ENCODE measurements at places on chromosomes 5 and 9.

DNA sequence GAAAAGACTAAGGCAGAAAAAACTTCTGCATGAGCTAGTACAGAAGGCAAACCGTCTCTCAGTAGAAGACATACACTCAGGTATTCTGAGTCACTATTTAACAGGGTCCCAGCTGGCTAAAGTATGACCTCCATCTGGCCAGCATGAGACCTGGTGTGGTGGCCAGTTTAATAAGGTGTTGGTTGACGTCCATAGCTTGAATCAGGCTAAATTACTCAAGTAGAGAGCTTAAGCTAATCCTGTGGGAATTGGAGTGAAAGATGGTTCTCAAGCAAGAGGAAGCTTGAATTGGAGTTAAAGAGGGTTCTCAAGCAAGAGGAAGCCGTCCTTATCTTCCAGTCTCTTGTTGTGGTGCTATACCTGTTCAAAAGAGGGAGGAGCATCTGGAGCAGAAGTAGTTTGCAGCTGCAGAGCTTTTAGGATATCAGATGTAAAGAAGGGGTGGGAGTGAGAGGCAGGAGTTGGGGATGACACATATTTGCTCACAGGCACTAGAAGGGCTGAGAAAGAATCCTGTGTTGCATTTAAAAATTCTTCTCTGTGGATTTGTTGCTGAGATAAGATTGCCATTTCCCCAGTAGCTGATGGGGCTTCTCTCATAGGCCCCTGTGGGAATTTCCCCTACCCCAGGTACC is 136.1 kb upstream of the RUSC2 start:
- DNase-seq: no peak

- no peak for DNase-seq
These were observed 78.4 kb upstream of the HTR4 start for GRCh38 chr5:148732692-148733091.

- no peak for DNase-seq
These were observed 34.5 kb downstream of the COL15A1 start for GRCh38 chr9:98978231-98978681.

GRCh38 chr9:107316795-107317661 is 33.9 kb downstream of the RAD23B start:
- no peak for DNase-seq

DNA sequence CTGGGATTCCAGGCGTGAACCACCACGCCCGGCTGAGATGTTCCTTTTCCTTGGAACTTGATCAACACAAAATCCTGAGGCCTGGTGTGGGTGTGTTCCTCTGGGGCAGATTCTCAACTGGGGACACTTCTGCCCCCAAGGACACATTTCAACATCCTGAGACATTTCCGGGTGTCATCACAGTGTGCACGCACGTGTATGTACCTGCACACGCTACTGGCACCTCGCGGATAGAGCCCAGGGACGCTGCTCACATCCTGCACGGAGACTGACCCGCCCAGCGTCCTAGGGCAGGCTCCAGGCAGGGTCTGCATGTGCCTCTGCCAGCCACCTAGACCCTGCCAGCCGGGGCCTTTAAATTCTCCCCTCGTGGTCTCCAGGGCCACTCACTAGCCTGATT is 8.0 kb downstream of the SAPCD2 start:
- DNase-seq: no peak

- peak; percentile 79 for DNase-seq
These were observed at the start of gene STXBP1 for GRCh38 chr9:127611899-127612790. STXBP1 (plus strand) TSS chr9:127612277; CDS start chr9:127612404, 127 bp downstream.

- DNase-seq: no peak
These were observed 554.8 kb downstream of the BNC2 start for GRCh38 chr9:16315720-16316119.

DNA sequence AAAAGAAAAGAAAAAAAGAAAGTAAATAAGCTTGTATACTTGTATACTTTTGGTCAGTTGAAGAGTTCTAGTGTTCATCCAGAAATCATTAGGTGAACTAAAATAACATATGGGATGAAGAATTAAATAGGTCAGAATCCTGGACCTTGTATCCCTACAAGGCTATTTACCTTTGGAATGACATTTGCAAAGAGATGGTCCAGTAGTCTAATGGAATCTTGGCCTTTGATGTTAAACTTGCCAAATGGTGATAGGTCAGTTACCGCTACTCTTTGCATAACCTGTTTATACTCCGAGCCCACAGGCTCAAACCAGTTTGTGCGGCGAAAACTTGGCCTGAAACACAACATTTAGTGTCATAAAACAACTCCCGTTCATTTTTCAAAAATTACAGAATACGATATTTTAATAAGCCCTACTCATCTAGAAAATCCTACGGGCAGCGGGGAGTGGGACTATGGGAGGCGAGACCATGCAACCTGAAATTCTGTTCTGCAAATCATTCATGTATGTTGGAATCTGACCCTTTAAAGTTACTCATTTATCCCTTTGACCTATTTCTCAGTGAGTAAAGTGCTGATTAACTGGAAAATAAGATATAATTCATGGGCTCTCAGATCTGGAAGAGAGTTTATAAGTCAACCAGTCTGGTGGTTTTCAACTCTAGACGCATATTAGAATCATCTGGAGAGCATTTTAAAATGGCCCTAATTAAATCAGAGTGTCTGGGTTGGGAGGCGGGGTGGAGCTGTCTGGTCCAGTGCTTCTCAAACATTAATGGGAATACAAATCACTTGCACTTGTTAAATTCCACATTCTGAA is 38.6 kb downstream of the DMGDH start:
- no peak for DNase-seq

DNA sequence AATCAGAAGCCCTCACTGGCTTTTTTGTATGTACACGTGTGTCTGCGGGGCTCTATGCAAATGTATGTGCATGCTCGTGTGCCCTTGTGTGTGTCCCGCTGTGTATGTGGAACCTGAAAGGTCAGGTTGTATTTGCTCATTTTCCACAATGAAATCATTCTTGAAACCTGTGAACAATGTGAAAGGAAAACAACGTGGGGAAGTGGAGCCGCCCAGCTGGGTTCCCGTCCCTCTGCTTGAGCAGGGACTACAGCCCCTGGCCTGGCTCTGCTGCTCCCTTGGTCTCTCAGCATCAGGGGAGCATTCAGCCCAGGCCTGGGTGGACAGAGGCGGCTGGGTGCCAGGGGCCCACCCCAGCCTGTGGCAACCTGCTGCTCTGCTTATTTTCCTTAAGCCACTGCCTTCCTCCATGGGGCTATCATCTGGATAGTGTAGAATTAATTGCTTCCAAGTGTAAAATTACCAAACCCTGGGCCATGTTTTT is 3.0 kb downstream of the ECSCR start:
- DNase-seq: peak; percentile 29

GRCh38 chr5:124341066-124341858 is 405.2 kb downstream of the ZNF608 start:
- no peak for DNase-seq

GRCh38 chr9:27151693-27152404 is 42.8 kb downstream of the TEK start:
- DNase-seq: no peak

DNA sequence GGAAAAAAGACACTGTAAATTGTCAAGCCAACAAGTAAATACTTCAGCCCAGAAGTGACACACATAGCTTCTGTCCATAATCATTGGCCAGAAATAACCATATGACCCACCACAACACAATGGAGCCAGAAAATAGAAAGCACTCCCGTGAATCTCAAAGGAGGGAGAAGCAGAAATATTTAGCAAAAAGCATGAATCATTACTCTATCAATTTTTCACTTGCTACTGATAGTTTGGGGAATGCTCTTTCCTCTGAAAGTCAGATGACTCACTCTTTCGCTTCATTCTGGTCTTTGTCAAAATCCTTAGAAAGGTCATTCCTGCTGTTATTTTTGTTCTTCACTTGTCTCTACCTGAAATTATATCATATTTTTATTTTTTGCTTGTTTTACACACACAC is 312.6 kb downstream of the TMEM232 start:
- DNase-seq: no peak

GRCh38 chr5:4883360-4883759 is 256.8 kb upstream of the ADAMTS16 start:
- no peak for DNase-seq

- no peak for DNase-seq
These were observed 190.7 kb upstream of the PCSK5 start for GRCh38 chr9:75699625-75700251.

- DNase-seq: no peak
These were observed 566.4 kb downstream of the DNAH5 start for GRCh38 chr5:13378091-13378490.

GRCh38 chr5:149239917-149240316 is 31.7 kb upstream of the AFAP1L1 start:
- DNase-seq: no peak

GRCh38 chr5:60886158-60886557 is 42.1 kb upstream of the ELOVL7 start:
- no peak for DNase-seq

DNA sequence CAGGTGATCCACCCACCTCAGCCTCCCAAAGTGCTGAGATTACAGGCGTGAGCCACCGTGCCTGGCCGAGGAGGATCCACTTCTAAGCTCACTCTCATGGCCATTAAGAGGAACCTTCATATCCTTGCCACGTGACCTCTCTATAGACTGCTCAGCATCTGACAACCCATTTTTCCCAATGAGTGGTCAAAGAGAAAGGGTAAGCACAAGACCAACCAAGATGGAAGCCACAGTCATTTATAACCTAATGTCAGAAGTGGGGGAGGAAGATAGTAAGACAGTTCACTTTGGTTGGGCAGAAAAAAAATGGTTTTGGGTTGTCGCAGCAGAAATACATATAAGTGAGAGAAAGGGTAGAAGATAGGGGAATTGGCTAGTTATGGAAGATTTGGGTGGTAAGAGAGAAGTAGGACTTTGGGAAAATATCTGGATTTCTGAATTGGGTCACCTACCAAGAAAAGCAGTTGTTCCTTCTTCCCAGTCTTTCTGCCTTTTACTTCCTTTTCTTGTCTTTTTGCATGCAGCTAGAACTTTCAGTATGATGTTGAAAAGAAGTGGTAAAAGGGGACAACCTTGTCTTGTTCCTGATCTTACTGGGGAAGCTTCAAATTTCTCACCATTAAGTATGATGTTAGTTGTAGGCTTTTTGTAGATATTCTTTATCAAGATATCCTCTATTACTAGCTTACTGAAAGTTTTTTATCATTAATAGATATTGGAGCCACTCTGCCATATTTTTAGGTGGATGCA is 15.6 kb downstream of the SNX2 start:
- no peak for DNase-seq

DNA sequence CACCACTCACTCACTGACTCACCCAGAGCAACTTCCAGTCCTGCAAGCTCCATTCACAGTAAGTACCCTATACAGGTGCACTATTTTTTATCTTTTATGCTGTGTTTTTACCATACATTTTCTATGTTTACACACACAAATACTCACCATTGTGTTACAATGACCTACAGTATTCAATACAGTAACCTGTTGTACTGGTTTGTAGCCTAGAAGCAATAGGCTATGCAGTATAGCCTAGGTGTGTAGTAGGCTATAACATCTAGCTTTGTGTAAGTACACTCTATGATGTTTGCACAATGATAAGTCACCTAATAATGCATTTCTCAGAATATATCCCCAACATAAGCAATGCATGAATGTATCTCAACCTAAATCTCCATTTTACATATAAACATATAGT is 541.1 kb downstream of the NR2F1-AS1 start:
- no peak for DNase-seq

DNA sequence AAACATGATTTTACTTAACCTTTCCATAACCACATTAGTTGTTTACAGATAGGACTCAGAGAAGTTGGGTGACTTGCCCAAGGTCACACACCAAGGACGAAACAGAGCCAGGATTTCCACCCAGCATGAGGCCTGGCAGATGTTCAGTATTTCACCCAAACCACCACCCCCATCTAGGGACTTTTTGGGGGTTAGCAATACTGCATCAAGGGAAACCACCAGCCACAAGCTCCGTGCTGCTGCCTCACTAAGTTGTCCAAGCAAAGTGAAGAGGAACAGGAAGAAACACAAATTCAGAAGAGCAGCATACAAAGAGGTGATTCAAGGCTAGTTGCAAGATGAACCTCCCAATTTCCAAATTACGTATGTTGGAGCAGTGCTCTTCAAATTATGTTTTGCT is 219.6 kb upstream of the RORB start:
- no peak for DNase-seq

GRCh38 chr5:75460532-75460931 is 50.9 kb downstream of the CERT1 start:
- DNase-seq: no peak

- DNase-seq: no peak
These were observed 87.9 kb downstream of the ANKH start for GRCh38 chr5:14783691-14784090.

DNA sequence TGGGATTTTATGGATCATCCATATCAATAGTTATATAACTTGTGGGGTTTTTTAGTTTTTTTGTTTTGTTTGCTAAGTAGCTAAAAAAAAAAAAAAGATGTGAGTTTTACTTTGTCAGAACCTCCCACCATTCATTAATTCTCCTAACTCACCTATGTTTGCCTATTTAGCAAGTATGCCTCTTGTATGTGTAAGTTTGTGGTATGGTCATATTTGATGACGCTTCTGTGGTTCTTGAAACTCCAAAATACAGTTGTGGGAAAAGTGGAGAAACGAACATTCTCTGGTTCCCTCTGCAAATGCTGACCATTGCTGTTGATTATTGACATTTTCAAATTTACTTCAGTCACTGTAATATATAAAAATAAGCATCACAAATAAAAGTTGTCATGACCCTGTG is 75.7 kb downstream of the PBX3 start:
- no peak for DNase-seq

- DNase-seq: no peak
These were observed 431.2 kb downstream of the AGTPBP1 start for GRCh38 chr9:85310573-85310972.

DNA sequence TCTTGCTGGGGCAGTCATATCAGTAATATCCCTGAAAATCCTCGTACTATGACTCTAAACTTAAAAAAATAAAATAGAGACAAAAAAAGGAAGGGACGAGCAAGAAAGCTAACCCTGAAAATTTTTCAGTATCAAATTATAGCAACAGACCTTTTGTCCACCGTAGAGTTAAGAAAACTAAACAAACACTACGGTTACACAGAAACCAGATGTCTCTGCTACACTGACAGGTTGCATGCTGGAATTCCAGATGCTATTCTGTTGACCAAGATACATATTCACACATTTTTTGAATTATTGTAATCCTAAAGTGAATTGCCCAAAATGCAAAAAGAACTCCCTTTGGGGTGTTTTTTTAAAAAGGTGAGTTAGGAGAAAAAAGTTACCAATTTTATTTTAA is 66.9 kb upstream of the SELENOP start:
- DNase-seq: no peak

GRCh38 chr5:122141751-122142150 is 12.4 kb downstream of the ZNF474 start:
- DNase-seq: no peak

DNA sequence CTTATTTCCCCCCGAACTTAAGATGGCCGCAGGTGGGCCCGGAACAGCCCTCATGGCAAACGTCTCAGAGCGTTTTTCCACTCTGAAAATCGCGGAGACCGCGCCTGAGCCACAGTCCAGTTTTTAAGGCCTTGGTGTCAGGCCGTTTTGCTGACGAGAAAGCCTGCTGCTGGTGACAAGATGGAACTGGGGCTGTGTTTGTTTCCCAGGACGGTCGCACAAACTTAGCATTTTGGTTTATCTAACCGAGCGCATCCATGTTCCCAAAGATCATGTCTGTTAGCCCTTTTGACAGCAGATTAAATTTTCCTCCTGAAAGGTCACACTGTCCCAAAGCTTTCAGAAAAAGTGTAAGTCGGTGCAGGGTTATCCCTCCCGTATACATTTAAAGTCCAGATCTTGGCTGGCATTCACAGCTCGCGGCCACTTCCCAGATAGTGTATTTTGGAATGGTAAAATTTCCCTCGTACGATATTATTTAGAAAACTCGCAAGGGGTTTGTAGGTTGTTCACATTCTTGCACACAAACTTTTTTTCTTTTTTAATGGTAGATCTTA is 812 bp downstream of the SREK1 start:
- DNase-seq: peak; percentile 72

GRCh38 chr5:6837519-6838110 is 124.4 kb downstream of the TENT4A start:
- DNase-seq: peak; percentile 9

Data from stimulated activated naive CD4-positive, alpha-beta T cell treated with Interleukin-2 at 50 U/mL for 16 hours (primary cell).